ENCODE measurements at places on chromosomes 12 and 14.

DNA sequence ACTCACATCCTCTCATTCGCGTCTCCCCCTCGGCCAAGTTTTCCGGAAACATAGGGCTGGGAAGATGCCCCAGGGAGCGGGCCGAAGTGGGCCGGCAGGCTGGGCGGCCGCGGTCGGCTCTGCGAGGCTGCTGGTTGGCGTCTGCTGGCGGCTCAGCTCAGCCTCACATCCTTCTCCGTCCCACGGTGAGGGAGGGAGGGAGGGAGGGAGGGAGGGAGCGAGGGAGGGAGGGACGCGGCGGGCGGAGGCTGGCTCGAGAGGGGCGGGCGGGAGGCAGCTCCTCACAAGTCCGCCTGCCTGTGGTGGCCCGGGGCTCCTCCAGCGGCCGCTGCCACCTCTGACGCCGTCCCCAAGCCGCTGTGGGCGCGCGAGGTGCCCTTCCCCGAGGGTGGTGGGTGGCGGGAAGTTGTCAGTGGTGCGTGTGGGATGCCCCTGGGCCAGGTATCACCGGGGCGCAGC is 93.8 kb downstream of the RFLNA start:
- peak; percentile 36 for DNase-seq

DNA sequence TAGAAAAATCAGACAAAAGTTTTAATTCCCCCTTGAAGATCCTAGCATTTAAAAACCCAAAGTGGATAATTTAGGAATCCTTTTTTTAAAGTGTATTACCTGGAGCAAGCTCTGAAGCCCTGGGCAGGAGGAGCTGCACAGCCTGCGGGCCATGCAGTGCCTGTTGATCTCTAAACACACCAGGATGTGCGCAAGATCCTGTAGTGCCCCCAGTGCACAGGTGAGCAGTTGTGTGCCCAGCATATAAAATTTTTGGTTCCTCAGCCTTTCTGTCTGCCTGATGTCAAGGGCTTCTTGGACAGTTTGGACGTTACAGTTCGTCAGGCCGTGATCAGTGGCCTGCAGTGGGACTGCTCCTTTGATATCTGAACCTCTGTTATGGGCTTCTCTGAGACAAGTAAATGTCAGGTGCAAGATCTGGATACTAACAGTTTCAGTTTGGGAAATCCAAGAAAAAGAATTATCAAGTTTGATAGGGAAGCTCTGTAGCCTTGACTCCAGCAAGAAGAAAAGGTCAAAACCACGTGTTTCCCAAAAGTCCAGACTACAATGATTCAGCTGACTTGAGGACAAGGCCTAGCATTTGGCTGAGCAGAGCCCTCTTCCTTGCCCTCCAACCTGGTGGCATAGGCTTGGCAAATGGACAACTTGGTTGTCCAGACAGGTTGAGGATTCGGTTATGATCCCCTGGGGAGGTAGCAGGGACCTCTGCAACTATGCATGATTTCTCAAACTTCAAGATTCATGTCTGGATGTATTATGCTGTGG is 1.0 kb downstream of the ATXN7L3B start:
- no peak for DNase-seq

DNA sequence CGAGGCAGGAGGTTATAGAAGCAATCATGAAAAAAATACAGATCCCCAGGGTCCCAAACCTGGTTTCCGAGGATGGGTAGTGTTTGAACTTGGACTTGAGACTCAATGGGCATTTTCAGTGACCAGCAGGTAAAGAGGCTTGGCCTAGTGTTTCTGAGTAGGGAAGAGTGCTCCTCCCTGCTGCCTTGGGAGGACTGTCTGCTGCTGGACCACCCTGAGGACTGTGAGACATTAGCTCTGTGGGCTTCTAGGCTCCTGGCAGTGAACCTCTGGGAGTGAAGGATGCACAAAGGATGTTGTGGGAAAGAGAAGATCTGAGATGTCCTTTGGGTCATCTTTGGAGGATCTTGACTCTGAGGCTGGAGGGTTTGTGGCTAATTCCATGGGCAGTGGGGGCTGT is 30.5 kb downstream of the ANKRD9 start:
- no peak for DNase-seq

DNA sequence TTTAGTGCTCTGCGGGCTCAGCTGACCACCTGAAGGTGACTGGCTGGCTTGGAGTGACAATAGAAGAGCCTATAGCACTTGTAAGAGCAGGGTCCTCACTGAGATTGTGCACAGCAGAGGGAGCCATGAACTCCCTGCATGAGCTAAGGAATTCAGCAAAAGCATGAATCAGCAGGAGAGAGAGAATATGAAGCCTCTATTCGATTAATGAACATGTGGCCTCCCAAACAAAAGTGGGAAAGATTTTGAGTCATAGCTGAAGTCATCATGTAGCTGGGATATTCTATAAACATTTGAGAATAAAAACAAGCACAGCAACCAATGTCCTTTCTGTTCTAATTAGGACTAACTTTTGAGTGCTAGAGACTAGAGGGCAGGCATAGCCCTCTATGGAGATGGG is 626.6 kb downstream of the DIO2 start:
- DNase-seq: no peak

DNA sequence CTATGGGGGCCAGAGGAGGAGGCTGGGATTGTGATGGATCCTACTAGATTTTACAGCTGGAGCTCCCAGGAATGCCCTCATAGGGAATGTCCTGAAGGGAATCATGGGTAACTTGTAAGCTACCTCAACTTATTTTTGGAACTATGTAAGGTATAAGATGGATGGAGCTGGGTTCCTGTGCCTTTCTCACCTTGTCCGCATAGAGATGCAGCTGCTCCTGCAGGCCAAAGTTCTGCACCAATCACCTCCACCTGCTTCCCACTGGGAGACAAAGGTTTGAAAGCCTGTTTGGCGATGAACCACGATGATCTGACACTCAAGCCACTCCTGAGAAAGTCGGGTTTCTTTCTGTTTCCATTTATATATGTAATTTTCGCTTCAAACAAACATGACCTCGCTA is 648 bp upstream of the AKAP5 start:
- no peak for DNase-seq
